ENCODE measurements at places on chromosomes 6 and 20.

DNA sequence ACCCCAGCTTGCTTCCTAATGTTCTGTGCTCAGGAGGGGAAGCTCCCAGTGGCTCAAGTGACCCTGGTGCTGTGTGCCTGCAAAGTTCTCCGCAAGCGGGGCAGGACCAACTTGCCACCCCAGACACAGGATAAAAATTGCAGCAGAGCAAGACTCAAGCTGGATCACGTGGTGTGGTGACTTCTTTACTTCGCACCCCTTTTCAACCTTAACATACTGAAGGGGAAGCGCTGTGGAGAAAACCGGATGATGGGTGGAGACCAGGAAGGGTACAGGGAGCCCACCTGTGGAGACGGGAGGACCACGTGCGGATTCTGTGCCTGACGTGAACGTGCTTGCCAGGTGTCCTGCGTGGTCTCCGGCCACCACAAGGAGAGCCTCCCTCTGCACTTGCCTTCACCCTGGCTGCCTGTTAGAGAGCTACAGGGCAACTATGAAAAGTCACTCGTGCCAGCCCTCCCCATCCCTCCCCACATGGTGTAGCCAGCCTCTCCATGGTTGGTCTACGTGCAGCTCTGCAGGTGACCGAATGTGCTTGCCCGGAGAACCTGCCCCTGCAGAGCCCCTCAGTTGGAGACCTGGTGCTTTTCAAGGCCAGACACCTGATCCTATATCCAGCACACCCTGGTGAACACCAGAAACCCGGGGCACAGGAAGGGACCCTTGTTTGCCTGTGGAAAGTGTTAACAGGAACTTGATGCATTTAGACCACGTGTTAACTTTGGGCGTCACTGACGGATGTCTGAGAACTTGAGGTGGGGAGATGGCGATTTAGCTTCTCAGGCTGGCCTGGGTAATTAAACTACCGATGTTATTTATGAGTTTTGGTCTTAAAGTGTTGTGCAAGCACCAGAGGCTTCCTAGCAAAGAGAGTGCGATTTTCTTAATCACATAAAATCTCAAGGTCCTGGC is 23.9 kb upstream of the DACT2 start:
- DNase-seq: no peak

DNA sequence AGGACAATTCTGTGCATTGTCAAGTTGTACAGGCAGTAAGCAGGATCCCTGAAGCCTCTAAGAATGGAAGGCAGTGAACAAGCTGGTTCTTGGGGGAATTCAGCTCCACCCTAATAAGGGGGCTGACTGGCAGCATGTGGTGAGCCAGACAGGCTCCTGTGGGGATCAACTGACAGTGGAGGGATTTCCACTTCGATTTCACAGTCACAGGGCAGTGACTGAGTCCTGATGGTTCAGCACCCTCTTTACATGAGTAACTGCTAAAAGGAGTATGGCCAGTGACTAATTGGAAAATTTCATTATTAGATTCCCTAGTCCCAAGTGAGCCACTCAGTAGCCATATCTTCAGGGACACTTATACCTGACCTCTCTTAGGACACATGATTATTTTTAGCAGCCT is 78.4 kb downstream of the NDUFAF5 start:
- no peak for DNase-seq

DNA sequence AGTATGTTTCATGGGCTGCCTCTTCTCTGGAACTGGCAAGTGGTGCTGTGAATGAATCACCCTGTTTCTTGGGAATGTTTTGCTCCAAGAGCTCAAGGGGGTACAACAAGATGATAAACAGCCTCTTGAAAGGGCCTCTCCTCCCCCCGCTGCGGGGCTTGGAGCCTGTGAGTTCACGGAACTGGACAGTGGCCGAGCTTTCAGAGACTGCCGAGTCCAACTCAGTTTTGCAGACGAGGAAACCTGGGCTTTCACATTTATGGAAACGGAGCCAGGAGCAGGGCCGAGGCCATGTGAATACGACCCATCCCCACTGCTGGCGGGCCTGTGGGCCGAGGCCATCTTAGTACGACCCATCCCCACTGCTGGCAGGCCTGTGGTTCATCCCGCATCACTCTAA is 18.2 kb upstream of the SRC start:
- DNase-seq: no peak

- no peak for DNase-seq
Measured at GRCh38 chr20:13862245-13862644, 77.4 kb downstream of the NDUFAF5 start.

GRCh38 chr6:132443206-132443605 is 41.9 kb upstream of the MOXD1 start:
- DNase-seq: no peak

DNA sequence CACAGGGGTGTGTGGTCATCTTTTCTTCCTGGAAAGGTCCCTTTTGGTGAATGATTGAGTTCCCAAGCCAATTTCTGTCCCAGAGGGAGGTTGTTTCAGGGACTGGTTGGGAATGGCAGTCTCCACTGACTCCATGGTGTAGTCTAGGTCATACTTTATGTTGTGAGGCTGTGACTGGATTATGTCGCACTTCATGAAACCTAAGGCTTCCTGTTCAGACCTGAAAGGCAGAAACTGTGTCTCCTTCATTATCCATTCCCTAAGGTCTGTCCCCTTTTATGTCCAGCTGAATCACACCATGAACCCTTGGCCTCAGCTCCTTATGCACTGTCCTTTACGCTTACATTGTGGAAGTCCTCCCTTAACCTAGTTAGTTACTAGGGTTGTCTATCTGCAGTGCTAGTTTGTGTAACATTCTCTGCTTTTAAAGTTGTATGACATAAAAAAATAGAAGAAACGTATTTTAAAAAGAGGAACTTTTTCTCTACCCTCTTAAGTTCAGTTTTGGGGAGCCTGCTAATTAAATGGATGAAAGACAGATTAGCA is 191.3 kb downstream of the JARID2 start:
- no peak for DNase-seq

DNA sequence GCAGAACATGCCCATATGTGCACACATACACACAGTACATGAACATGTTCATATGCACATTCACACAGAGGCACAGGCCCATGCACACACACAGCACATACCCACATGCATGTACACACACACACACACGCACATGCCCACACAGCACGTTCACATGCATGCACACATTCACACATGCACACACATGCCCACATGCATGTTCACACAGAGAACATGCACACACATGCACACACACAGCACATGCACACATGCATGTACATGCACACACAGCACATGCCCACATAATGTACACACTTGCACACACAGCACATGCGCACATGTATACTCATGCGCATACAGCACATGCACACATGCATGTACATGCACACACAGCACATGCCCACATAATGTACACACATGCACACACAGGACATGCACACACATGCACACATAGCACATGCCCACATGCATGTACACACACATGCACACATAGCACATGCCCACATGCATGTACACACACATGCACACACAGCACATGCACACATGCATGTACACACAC is 25.9 kb downstream of the RNASET2 start:
- no peak for DNase-seq

GRCh38 chr6:47276377-47276776 is 33.3 kb downstream of the TNFRSF21 start:
- DNase-seq: peak; percentile 22

DNA sequence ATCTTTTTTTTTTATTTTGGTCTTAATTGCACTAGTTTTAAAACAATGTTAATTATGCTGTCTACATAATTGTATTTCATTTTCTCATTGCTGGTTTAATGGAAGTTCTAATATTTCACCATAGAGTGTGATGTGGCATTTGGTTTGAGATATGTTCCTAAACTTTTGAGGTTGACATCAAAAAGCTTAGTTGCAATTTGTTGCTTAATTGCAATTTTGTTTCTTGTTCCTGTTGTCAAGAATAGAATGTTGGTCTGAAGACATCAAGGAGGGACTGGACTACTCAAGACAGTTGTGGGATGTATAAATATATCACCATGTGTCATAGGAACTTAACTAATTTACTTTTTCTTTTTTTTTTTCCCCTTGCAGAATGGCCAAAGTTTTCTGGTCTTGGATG is 12.5 kb downstream of the HSF2 start:
- DNase-seq: no peak

- DNase-seq: no peak
Measured at GRCh38 chr20:45902199-45902701, 9.7 kb downstream of the PLTP start.

DNA sequence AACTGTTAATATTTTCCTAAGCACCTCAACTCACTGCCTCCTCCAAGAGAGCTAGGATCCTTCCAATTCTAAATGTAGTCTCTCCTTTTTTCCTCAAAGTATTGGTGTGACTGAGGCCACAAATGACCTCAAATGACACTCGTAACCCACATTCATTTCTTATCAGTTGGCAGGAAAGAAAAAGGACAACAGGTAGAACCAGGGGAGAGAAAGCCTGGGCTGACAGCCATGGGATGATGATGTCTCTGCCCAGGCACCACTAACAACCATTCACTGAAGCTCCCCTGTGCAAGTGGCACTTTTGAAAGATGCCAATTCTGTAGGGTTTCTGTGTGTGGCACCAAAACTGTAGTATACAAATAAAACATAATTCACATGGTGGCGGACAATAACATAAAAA is 7.4 kb downstream of the ZBTB24 start:
- DNase-seq: no peak

- no peak for DNase-seq
Measured at GRCh38 chr6:27130668-27131428, 116.7 kb upstream of the PRSS16 start.

DNA sequence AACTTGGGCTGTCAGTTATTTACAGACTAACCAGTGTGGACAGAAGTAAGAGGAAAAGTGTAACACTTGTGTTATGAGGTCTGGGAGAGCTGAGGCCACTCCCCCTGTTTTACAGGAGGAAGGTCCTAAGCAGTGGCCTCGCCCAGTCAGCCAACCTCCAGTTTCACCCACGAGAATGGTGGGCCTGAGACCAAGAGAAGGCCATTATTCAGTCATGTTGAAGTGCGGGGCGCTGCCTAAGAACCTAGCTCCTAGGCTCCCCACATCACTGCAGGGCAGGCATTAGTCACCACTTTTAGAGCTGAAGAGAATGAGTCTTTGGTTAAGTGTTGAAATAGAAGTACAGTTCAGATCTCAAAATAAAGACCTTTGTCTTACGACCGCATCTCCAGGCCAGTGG is 27.9 kb downstream of the CDYL start:
- DNase-seq: no peak

DNA sequence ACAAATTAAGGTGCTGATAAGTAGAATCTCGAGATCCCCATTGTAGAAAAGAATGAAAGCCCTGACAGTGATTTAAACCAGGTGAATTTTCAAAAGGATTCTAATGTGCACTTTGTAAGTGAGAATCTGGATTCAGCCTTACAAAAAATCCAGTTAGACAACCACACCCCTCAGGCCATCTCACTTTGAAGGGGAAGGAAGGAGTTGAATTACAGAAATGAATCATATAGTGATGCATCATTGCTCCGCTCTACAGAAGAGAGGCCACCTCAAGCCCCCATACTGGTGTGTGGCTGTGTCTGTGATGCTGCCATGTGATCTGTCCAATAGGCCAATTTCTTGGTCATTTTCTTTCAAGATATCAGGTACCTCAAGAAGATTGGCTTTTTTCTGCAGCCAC is 85.5 kb upstream of the NT5E start:
- DNase-seq: no peak

- no peak for DNase-seq
Measured at GRCh38 chr6:21246075-21246474, 347.5 kb upstream of the SOX4 start.

- DNase-seq: no peak
Measured at GRCh38 chr6:19415605-19416326, 421.4 kb upstream of the ID4 start.

DNA sequence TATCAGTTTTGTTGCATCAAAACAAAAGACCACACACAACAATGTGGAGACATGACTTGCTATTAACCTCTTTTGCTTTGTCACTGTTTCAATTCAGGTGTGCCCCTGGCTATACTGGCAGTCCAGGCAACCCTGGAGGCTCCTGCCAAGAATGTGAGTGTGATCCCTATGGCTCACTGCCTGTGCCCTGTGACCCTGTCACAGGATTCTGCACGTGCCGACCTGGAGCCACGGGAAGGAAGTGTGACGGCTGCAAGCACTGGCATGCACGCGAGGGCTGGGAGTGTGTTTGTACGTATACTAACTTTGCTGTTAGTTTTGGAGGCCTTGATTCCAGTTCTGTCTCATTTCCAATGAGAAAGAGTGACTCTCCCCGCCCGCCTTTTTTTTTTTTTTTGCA is 356.9 kb downstream of the ARHGAP18 start:
- DNase-seq: no peak

DNA sequence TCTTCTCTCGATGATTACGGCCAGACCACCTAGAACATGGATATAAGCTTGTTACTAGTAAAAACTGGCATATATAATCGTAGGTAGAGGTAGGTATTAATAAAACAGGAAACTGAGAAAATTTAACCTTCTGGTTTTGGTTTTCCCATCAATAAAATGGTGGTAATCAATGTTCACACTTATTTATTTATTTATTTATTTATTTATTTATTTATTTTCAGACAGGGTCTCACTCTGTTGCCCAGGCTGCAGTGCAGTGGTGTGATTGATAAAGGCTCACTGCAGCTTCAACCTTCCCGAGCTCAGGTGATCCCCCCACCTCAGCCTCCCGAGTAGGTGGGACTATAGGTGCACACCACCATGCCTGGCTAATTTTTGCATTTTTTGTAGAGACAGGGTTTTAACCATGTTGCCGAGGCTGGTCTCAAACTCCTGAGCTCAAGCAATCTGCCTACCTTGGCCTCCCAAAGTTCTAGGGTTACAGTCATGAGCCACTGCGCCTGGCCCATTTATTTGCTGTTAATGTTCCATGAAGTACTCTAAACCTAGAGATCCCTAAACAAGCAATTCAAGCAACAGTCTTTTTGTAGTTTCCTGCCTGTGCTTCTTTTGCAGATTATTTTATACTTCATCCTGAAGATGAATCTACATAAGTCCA is 11.5 kb downstream of the TOMM6 start:
- no peak for DNase-seq

GRCh38 chr6:80331974-80332373 is 225.5 kb downstream of the BCKDHB start:
- DNase-seq: peak; percentile 16

- no peak for DNase-seq
Measured at GRCh38 chr6:73513496-73513854, 7.4 kb downstream of the EEF1A1 start.

DNA sequence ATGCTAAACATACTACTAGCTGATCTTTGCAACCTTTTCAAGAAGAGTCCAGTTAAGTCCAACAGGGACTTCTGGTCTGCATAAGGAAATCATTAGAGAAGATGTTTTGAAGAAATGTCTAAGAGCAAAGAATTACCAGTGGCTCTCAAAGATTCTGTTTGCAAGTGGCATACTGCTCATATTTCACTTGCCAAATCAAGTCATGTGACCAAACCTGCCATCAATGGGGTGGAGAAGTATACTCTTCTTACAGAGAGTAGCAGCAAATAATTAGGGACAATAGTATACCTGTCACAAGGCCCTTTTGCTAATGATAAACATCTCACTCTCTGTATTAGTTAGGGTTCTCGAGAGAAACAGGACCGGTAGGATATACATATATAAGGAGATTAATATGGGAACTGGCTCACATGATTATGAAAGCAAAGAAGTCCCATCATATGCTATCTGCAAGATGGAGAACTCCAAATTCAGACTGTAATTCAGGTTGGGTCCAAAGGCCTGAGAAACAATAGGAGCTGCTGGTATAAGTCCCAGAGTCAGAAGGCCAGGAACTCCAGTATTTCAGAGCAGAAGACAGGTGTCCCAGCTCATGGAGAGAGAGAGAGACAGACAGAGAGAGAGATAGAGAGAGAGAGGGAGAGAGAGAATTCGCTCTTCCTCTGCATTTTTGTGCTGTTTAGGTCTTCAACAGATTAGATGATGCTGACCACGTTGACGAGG is 111.5 kb downstream of the LCA5 start:
- no peak for DNase-seq

All from NCI-H526 (cell line).